ENCODE measurements at places on chromosomes 12 and 14.

GRCh38 chr12:95368931-95369330 lies 105.0 kb upstream of the METAP2 start:
- no peak for DNase-seq

DNA sequence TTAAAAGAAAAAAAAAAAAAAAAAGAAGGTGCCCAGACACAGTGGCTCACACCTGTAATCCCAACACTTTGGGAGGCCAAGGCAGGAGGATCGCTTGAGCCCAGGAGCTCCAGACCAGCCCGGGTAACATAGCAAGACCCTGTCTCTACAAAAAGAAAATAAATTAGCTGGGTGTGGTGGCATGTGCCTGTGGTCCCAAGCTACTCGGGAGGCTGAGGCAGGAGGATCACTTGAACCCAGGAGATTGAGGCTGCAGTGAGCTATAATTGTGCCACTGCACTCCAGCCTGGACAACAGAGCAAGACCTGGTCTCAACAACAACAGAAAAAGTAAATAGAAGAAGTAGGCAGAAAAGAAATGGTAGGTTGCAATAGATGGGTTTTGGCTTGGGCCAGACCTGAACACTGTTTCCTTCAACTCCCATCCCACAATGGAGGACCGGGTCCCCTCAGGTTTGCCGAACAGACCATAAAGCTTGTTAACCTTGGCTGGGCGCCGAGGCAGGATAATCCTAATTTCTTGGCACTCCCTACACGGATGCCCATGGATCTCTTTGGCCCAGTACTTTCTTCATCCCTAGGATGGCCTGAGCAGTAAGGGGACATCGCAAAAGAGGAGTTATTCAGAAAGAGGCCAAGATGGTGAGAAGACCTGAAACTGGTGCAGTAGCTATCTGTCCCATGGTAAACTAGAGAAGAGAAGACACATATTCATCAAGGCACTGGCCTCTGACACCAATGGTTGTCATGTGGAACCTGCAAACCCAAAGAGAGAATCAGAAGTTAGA lies 165.5 kb upstream of the CCND2 start:
- no peak for DNase-seq

DNA sequence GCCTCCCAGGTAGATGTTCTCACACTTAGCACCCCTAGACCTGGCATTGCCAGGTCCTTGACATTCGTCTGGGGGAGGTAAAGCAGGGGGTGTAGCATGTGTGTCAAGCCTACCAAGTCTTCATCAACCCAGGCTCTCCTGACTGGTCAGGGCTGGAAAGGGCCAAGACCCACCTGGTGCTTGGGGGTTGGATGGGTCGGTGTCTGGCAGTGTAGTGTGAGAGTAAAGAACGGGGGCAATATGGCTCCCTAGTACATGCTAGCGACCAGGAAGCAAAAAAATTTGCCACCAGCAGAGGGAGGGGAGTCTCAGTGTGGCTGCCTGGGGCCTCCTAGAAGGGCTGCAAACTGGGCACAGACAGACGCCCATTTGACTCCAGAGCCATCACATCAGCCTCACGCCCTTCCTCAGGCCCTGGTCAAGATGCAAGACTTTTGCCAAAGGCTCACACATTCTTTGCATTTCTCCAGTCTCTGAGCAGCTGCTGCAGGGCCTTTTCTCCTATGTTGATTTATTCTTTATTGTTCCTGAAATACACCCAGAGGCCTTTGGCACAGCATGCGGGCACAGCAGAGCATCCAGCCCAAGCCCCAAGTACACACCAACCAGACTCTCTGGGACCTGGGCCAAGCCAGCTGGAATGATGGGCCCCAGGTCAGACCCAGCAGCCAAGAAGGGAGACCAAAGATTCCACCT lies 38.3 kb upstream of the PNMA1 start:
- no peak for DNase-seq

GRCh38 chr14:25116607-25117006 lies 66.7 kb upstream of the STXBP6 start:
- DNase-seq = no peak
